Tongue (tissue), 3 donors: ENCODE measurements at places on chromosomes 6 and 20.

DNA sequence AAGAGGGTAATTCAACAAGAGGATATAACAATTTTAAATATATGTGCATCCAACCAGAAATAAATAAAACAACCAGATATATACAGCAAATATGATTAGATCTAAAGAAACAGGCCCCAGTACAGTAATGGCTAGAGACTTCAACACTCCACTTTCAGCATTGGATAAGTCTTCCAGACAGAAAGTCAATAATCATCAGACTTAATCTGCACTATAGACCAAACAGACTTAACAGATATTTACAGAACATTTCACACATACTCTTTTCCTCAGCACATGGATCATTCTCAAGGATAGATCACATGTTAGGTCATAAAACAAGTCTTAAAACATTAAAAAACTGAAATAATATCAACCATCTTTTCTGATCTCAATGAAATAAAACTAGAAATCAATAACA is 62.7 kb upstream of the MTRF1L start:
- DNase-seq, result no peak

GRCh38 chr6:80939898-80940297 is 812.6 kb downstream of the TENT5A start:
- DNase-seq, result no peak

DNA sequence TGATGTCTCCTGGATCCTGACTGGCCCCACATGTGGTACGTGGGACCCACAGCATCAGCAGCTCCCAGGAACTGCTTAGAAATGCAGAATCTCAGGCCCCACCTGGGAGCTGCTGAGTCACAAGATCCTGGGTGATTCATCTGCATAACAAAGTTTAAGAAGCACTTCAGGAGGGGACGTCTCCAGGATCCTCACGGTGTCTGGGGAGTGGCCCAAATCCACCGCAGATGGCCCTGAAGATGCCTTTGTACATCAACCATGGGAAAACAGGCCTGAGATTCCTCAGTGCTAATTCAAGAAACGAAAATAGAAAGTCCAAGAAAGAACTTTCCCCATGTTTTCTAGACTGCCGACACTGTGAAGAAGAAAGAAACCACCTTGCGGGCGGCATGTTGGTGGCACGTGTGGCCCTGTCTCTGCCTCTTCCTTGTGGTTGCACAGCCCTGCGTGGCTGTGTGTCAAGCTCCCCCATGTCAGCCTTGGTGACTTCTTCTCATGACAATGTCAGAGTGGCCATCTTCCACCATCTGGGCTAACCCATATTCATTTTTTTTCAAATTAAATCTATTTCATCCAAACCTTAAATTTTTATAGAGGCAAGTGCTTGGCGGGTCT is 26.1 kb downstream of the RRBP1 start:
- DNase-seq, result no peak

- DNase-seq, result no peak
These were observed 21.7 kb downstream of the VPS52 start for GRCh38 chr6:33249732-33250630.

GRCh38 chr6:11224252-11224965 is 8.1 kb downstream of the NEDD9 start:
- DNase-seq, result no peak

- DNase-seq, result no peak
These were observed 19.0 kb downstream of the TOMM34 start for GRCh38 chr20:44941120-44941691.

- peak; percentile 45 for DNase-seq
These were observed 107.9 kb upstream of the NXT1 start for GRCh38 chr20:23242556-23243180.

DNA sequence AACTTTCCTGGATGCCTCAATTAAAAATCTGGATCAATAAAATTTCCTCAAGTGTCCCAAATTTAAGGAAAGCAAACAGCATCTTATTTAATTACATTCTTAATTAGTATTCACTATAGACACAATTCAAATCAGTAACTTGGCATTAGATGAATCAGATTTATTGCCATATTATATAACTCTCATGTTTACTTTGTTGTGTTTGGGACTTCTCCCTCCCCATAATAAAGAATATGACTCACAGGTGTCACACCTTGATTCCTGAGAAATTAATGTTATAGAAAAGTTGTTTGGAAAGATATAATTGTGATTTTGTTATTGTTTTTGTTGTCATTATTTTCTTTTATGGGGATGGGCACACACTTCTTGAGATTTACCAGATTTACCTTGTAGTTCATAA is 18.4 kb downstream of the EYA4 start:
- DNase-seq, result no peak

DNA sequence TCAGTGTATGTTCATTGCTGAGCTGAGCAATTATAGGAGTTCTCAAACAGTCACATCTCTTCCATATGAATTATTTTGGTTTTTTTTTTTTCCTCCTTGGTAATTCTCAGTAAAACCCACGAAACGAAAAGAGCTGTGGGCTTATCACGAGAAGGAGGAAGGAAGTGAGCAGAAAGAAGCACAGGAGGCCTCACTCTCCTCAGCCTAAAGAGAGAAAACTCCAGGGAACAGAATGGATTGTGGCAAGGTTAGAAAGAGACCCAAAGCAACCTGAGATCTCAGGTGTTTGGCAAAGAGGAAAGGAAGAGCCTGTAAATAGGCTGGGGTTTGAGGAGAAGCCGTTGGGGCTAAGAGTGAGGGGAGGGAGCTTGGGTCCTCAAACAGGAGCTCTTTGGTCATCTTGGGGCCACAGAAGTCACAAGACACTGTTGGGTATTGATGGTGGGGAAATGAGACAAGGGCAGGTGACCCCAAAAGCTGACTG is 67.8 kb upstream of the CITED2 start:
- no peak for DNase-seq

- peak; percentile 45 for DNase-seq
These were observed 52.7 kb downstream of the CDH22 start for GRCh38 chr20:46255440-46256104.

DNA sequence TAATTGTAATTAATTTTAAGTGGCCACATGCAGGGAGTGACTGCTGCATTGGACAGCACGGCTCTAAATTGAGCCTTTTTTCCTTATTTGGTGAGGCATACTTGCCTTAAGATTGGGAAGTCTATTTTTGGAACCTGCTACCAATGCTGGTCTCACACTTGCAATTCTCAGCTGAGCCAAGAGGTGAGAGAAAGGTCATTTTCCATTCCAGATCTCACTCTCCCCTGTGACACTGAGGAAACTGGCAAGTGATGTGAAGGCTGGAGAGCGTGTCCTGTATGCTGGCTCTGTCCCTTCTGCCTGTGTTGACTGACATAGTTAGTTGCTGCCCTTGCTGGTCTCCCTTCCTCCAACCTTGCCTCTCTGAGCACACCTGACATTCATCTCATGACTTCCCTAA is 735 bp upstream of the MOG start:
- DNase-seq, result no peak

DNA sequence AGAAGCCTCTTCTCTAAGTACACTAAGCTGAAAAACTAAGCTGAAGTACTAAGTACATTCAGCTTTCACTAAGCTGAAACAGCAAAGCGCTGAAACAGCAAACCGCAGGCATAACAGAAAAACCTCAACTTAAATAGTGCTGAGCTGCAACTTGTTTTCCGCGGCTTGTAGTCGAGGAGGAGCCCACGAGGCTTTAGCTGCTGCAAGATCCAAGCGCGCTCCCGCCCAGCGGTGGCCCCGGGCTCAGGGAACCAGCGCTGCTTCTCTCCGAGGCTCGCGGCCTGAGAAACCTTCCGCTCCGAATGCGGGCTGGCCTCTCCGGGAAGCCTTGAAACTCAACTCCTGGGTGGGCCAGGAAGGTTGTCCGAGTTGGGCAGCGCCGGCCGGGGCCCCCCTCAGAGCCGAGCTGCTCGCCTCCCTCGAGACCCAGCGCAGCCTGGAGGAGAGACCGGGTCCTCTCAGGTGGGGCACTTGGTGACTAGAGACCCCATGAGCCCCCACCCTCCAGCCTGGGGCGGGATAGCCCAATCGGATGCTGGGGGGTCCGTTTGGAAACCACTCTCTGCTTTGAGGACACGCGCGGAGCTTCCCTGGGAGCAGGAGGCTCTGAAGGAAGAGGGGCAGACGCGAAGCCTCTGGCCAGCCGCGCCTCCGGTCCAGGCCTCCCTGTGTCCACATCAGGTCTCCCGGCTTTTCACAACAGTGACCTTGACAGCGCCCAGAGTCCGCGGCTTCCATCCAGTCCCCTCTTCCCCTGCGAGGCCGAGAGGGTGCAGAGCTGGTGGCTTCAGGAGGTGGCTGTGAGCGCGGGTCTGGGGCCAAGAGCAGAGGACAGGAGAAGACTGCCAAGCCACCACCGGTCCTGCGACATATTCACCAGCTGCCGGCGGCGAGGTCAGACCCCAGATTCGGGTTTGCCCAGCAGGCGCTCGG is 38.1 kb upstream of the HLA-E start:
- peak; percentile 55 for DNase-seq

DNA sequence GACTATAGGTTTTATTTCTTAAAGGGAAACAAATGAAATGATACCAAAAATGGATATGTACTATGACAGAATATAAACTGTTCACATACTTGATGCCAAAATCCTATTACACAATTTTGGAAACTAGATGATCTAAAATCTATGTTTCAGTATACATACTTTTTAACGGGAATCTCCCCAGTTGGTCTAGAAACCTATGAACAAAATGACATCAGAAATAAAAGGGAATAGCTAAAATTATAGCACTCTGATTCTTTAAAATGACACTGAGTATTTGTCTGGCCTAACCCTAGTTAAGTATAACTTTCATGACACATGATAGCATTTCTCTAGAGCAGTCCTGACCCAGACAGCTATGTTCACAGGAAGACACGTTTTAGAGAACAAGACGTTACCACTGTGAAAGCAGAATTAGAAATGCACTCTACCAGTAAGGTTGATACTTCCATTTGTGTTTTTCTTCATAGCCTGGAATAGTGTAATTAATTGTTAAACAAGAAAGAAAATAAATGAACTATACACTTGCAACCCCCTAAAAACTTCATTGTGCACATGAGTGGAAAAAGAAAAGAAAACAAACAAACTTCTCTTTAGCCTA is 3.3 kb downstream of the OSER1 start:
- no peak for DNase-seq

DNA sequence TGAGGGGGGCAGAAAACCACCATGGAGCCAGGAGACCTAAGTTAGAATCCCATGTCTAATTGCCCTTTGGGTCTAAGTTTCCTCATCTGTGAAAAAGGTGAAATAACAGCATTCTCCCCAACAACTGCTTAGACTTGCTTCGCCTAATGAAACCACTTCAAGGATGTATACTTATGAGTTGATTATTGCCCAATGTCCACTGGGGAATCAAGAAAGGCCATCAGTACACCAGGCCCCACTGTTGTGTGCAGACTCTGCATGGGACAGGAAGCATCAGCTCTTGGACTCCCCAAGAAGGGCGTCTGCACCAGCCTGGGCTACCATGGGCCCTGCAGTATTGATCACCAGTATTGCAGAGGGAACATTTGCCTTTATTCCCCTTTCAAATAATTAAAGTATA is 189.6 kb downstream of the MAFB start:
- DNase-seq, result no peak

DNA sequence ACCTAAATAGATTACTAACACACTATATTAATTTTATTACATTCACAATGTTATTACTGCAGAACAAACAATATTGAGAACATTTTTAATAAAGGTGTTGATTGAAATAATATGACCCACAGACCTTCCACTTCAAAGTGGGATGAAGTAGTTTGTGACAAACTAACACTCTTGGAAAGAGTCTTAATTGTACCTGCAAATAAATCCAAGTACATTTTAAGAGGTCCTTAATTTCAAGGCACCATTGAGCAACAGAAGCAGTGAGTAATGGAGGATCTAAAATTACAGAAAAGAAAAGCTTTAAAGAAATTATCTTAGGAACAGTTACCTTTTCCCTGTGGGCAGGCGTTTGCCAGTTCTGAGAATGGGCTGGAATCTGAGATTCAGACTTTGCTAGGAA is 140.2 kb downstream of the MMUT start:
- DNase-seq, result no peak

DNA sequence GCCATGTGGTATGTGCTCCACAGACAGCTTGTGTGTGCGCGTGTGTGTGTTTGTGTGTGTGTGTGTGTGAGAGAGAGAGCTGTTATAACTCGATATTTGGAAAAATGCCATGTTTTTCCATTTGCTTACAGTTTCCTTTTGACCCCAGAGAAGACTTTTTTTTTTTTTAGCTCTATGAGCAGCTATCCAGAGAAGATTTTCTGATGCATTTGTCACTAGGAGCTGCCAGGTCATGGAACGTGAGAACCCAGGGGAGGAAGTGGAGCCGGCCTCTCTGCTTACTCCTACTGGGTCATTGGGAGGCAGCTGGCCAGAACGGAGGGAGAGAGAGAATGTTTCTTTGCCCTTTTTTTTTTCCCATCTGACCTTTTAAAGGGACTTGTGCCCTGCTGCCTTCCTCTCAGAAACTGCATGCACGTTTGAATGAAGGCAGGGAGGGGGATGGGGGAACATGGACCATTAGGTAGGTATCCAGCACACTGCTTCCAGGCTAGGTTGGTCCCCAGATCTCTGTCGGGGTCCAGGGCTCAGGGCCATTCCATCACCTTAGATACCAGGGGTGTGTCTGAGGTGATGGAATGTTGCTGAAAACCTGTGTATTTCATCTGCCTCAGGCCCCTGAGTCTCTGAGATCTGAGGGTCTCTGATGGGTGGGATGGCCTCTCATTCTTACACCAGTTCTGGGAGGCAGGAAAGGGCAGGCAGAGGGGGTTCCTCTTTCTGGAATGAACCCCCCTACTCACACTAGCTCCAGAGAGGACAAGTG is 11.2 kb upstream of the MRPS18A start:
- DNase-seq, result peak; percentile 76

GRCh38 chr6:31352683-31353383 is 4.1 kb downstream of the HLA-B start:
- DNase-seq, result no peak

GRCh38 chr20:21003902-21004301 is 102.3 kb downstream of the LINC00237 start:
- DNase-seq, result no peak

GRCh38 chr6:11197175-11197536 is 35.3 kb downstream of the NEDD9 start:
- DNase-seq, result peak; percentile 64

GRCh38 chr6:105121981-105122380 is 57.8 kb downstream of the POPDC3 start:
- no peak for DNase-seq

GRCh38 chr20:34375977-34376430 is 12.9 kb downstream of the ITCH start:
- no peak for DNase-seq

DNA sequence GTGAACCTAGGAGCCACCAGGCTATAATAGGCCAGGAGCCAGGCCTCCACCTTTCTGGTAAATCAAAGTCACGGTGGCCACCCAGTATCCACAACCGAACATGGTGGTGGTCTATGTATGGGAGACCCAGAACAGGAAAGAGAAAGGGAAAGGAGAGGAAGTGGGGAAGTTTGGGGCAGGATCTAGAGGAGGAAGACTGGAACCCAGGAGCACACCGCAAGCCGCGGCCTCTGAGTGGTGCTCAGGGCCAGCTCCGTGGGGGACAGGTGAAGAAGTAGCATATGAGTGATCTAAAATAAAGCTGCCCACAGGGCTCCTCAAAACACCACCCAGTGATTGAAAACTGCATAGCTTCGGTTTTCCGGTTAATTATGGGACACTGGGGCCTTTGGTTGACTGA is 214.8 kb downstream of the ZDHHC14 start:
- no peak for DNase-seq

- DNase-seq, result no peak
These were observed 95.4 kb upstream of the CEP85L start for GRCh38 chr6:118746825-118747174.
